Activated CD4-positive, alpha-beta T cell treated with anti-CD3 and anti-CD28 coated beads for 24 hours (primary cell): ENCODE measurements at places on chromosomes 7 and 10.

GRCh38 chr10:30045961-30046360 lies 13.4 kb downstream of the JCAD start:
- DNase-seq: no peak

GRCh38 chr10:99170116-99170675 lies 65.5 kb downstream of the HPSE2 start:
- DNase-seq: no peak

DNA sequence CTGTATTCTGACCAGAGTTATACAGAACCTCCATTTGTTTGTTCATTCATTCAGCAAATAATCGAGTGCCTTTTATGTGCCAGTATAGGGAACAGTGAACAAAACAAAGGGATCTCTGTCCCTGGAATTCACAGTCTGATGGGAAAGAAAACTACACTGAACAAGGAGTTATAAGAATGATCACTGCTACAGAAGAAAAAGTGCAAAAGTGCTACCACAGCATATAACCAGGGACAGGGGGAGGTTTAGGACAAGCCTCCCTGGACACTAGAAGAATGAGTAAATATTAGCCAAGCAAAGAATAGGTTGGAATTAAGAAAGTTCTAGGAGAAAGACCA lies 4.2 kb downstream of the CLDN12 start:
- no peak for DNase-seq

GRCh38 chr10:32419615-32420014 lies 26.3 kb upstream of the CCDC7 start:
- DNase-seq: no peak

GRCh38 chr10:72175149-72175548 lies 40.7 kb upstream of the ANAPC16 start:
- DNase-seq: no peak

DNA sequence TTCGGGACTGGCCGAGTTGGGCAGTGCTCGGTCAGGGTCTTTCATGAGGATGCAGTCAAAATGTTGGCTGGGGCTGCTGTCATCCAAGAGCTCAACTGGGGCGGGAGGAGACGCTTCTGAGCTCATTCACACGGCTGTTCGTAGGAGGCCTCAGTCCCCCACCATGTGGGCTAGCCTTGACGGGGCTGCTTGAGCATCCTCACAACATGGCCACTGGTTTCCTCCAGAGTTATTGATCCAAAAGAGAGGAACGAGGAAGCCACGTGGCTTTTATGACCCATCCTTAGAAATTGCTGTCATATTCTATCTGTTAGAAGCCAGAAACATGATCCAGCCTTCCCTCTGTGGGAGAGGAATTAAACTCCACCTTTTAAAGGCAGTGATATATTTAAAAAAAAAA lies 68.1 kb downstream of the GTF2IRD1 start:
- DNase-seq: no peak

DNA sequence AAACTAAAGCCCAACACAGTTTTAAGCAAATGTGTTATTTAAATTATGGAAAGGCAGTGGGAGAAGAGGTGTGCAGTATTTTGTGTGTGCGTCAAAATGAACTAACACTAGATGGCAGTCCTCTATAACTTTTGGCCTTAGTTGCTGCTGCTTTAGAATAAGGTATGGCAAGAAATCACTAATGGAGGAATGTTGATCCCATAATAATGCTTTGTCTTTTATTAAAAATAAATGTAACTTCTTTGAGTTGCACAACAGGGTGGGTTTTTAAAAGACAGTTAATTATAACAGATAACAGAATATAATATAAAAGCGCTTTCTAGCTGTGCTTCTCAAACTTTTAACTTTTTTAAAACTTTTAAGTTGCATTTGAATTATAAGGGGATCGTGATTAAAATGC lies 56.4 kb downstream of the BBS9 start:
- DNase-seq: no peak

DNA sequence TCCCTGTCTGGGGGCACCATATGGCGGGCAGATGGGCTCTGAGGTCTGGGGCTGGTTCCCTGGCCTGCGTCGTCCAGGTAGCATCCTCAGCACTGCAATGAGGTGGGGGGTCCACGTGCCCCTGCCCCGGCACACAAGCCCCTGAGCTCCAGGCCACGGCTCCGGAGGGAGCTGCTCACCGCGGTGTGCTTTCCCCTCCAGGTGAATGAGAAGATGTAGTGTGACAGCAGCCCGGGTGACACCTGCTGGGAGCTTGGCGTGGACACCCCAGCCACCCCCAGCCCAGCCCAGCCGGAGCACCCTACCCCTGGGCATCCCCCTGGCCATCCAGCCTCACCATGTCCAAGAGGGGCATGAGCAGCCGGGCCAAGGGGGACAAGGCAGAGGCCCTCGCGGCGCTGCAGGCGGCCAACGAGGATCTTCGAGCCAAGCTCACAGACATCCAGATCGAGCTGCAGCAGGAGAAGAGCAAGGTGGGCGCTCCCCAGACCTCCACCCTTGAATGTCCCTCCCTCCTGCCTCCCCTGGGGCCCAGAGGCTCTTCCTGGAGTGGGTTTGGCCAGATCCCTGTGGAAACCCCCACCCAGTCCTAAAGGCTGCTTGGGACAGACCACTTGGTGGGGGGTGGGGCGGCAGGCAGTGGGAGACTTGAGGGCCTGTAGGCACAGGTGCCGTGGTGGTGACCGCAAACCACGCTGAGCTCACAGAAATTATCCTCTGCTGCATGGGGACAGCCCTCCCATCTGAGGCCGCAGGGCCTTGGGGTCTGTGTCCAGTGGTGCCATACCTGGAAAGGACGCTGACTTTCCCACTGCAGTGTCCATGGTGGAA lies 38.9 kb downstream of the JAKMIP3 start:
- DNase-seq: no peak

DNA sequence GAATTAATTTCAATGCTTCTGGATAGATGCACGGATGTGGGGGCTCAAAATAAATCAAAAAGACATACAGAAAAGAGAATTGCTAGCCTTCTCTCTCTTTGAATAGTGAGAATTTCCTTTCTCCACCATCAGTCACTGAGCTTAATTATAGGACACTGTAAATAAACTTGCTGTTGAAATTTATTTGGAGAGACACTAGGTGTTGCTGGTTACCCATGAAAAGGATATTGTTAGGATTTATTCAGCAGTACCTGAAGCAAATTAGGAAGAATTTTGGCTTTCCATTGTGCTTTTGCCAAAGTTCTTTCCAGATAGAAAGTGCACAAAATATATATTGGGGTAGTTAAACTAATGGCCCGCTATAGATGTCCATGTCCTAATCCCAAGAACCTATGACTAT lies 27.6 kb downstream of the GCC1 start:
- no peak for DNase-seq

GRCh38 chr7:128914566-128915151 lies 4.2 kb upstream of the KCP start:
- DNase-seq: no peak

GRCh38 chr10:70674560-70675495 lies 2.5 kb downstream of the ADAMTS14 start:
- DNase-seq: no peak

GRCh38 chr7:115217373-115217772 lies 295.5 kb downstream of the MDFIC start:
- no peak for DNase-seq

GRCh38 chr10:103734731-103735130 lies 120.6 kb downstream of the SH3PXD2A start:
- no peak for DNase-seq

GRCh38 chr10:986881-987619 lies 1.2 kb upstream of the GTPBP4 start:
- no peak for DNase-seq

GRCh38 chr10:100684688-100685235 lies 60.6 kb upstream of the PAX2 start:
- no peak for DNase-seq

- no peak for DNase-seq
Measured at GRCh38 chr7:107632492-107632865, 28.1 kb upstream of the SLC26A4 start.

GRCh38 chr7:54898659-54899340 lies 120.0 kb upstream of the EGFR start:
- no peak for DNase-seq

- DNase-seq: no peak
Measured at GRCh38 chr7:28354601-28355402, 57.5 kb upstream of the CREB5 start.

- no peak for DNase-seq
Measured at GRCh38 chr10:18501198-18501597, 150.2 kb downstream of the NSUN6 start.

DNA sequence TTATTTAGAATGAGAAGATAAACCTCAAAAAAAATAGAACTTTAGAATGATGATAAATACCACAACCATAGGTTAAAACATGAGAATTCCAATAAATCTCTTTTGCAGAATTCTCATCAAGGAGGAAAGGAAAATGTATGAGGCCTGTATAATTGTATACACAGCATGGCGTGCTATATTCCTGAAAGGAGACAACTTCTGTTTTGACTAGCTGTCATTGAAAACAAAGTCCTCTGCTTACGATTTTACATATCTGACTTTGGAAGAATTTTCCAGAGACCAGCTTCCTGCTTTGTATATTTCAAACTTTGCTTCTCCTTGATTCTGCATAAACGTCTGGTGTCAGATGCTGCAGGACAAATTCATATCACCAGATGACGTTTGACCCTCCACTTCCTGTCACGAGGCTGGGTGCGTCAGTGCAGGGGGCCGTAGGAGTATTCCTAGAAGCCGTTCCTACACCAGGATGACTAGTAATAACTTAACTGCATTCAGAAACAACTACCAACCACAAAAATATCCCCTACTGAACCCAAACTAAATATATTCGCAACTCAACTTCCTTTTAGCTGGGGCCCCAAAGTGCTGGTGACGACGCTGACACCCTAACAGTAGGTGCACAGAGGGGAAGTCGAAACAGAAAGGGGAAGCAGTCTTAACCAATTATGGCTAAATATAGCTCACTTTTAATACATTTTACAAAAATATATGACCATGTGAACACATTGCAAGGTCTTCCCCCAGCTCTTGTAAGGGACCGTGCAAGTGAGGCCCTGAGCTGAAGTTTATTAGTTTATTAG lies 178.6 kb upstream of the INHBA start:
- peak; percentile 63 for DNase-seq
